ENCODE measurements at places on chromosomes 1 and 21. TPM values are rescaled to one million over a fixed set of nuclear protein-coding genes. Genes with fewer than 3 reads are reported as not detected.

OR2T2 gene
- not detected for total RNA-seq

SPATA21 gene
- total RNA-seq, result 0.04 TPM

NEXN gene
- 57.9 TPM for total RNA-seq

KRTAP12-1 gene
- not detected for total RNA-seq

RIMS3 gene
- total RNA-seq, result 0.49 TPM

ACKR1 gene
- total RNA-seq, result 2.7 TPM

IQCC gene
- 2.5 TPM for total RNA-seq

VPS26C gene
- 29.5 TPM for total RNA-seq

YTHDF2 gene
- 39.7 TPM for total RNA-seq
